ENCODE measurements at places on chromosomes 5 and 9.

DNA sequence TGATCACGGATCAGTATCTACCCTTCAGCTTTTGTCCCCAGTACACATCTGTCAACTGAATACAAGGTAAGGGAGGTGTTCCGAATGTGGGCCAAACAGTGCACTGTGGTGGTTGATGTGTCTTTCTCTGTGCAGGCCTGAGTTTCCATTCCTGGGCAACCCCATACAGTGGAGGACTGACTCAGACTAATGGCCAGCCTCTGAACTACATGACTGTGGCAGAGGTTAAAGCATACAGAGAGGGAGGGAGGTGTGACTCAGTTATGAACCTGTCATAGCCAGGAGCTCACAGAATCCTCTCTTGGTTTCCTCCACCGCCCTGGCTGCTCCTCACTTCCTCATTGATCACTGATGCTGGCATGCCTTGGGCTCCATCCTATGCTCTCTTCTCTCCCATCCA is 136.4 kb upstream of the TAS2R1 start:
- no peak for DNase-seq

DNA sequence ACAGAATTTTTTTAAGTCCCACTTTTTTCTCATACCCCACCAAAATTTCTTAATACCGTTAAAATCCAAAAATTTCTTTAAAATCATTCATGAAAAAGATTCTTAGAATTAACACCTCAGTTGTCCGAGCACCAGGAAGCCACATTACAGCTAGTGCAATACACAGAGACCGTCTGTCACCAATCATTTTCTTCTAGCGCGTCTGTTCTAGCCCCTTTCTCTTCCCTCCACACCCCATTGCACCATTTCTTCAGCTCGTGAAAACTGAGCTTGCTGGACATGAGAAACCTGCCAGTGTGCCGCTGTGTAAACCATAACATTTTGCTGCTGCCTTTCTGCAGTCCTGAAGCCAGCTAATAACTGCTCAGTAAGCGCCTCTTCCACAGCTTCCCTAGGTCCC is 5.0 kb downstream of the SFXN1 start:
- no peak for DNase-seq

GRCh38 chr9:132003319-132003704 is 76.4 kb downstream of the MED27 start:
- DNase-seq = no peak

GRCh38 chr5:172115541-172115982 is 72.5 kb downstream of the STK10 start:
- no peak for DNase-seq

- no peak for DNase-seq
Observed at GRCh38 chr9:134575103-134575900, 66.3 kb upstream of the COL5A1 start.

DNA sequence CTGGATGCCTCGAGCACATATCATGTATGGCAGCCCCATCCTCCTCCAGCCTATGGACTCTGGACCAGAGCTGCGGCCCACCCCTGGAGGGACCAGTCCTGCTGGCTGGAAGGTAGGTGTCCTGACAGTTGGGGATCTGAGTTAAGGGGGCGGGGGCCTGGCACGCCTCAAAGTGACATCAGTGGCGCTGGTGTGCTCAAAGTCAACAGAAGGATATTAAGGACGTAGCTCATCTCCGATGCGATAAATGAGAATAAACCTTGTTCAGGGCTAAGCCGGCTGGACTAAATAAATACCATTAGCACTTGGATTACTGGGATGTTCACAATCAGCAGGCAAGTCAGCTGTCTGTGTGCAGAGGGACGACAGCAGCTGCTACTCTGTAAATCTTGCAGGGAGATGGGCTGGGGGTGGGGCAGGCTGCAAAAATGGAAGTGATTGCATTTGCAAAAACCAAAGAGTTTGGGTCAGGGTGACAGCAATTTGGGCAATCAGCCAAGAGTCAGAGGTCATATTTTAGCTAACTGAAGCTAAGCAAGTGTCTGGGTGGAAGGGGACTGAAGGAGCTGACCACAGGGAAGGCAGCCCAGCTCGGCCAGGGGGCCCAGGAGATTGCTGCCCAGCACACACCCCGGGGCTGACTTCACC is 80.0 kb upstream of the LRRTM2 start:
- DNase-seq = no peak

DNA sequence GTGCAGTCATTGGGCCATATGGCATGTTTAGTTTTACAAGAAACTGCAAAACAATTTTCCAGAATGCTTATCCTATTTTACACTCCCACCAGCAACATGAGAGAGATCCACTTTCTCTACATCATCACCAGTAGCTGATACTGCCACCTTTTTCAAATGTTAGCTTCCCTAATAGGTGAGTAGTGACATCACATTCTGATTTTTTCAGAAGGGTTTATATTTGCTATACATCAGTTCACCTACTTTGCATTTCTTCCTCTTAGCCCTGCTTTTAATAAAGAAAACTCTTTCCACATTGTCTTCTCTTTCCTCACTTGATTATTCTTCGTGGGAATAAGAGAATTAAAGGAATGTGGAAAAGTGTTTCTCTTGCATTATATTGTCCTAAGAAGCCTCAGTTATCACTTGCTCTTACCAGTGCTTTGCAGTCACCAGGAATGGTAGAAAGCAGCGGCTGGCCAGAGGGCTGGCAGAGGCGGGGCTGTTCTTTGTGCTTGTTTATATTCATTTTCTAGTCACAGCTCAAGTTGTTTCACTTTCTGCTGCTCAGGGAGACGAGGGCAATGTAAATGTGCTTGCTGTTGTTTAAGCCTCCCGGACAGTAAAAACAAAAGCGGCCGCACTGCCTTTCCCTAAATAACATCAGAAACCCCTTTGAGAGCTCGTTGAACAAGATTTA is 164.8 kb downstream of the HSD17B3 start:
- no peak for DNase-seq

GRCh38 chr9:130188860-130189481 is 16.8 kb downstream of the NCS1 start:
- no peak for DNase-seq

DNA sequence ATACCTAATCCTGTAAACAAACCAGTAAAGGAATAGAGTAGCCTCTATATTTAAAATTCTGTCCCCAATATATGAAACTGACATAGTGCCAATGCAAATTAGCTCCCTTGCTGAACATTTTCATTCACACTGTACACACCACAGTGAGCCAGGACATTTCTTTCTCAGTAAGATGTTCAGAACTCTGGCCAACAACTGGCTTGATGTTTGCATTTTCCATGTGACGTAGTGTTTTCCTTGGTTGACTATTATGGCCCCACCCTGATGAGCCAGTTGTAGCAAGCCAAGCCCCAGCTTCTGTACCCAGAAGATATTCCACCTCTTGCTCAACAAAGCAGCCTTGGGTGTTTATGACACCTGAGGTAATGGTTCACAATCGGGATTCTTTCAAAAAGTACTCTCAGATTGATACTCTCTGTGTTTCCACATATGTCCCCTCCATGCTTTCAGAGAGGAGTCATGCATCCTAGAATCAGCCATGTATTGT is 17.7 kb upstream of the ANXA1 start:
- no peak for DNase-seq

DNA sequence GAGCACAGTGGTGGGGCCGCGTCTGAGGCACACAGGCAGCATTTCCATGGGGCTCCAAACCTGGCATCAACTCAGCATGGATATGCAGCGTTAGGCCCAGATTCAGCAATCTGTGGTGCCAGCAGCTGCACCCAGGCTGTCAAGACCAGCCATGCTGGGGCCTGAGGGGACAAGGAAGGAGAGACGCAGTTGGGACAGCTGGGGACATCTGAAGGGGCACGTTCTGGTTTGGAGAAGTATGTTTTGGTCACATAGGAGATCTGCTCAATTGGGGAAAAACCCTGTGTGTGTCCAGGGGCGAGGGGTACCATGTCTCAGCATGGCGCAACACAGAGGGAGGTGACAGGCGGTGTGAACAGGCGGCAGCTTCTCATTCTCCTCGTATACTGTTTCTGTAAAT is 66.6 kb upstream of the ECM2 start:
- DNase-seq = no peak

GRCh38 chr5:100755435-100755834 is 147.6 kb downstream of the ST8SIA4 start:
- no peak for DNase-seq

- no peak for DNase-seq
Observed at GRCh38 chr5:149333711-149334443, 11.4 kb upstream of the GRPEL2 start.

DNA sequence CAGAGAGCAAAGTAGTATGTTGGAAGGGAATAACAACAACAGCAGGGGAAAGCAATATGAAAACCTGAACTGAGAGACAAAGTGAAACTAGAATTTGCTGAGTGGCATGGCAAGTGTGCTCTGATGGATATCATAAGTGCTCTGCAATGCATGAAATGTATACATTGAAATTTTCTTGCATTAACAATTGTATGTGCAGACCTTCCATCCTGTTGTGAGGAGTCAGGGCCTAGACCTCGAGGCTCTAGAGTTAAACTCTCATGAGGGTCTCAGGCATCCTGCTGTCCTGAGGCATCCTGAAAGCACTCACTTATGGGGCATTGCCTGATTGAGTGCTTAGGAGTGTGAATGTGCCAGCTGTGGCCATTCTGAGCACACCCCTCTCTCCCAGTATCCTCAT is 1.1 kb downstream of the ECM2 start:
- DNase-seq = no peak

GRCh38 chr5:163338-163620 is 28.0 kb upstream of the LRRC14B start:
- no peak for DNase-seq

GRCh38 chr5:108001222-108001621 is 330.5 kb upstream of the EFNA5 start:
- DNase-seq = no peak

- no peak for DNase-seq
Observed at GRCh38 chr5:158407824-158408195, 548.9 kb upstream of the CLINT1 start.

DNA sequence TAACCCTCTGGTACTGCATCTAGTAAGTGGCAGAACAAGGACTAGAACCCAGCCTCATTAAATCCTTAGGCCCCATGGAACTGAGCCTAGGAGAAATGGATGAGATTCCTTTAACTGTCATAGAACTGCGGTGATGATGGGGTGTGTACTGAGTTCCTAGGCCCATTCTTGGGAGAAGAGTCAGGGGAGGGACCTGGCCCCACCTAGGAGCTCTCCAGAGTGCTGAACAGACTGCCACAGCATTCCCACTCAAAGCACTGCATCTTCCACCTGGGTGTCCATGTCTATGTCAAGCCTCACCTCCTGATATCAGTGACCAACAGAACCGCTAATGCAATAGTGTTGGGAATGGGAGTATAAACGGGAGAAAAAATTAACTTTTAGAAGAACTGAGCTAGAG is 36.6 kb downstream of the TTLL11 start:
- DNase-seq = no peak

DNA sequence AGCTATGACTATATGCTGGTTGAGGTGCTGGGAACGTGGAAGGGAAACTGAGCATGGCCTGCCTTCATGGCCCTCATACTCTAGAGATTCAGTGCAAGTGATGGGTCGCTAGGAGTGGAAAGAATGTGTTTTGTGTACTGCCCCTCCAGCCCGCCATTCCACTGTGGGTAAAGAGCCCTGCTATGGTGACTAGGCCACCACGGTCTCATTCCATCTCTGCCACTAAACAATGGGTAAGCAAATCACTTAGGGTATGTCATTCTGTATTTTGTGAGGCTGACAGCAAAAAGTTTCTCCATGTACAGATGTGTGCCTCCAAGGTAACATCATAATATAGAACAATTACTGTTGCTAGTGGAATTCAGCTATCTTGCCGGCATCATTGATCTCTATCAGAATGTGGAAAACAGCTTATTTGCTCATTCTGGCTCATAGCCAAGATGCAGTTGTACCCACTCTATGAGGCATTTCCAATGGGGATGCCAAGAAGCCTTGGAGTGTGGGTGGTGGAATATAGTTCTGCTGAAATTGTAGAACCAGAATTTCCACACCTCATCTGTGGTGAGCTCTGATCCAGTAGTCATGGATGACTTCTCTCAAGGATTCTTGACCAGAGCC is 12.5 kb downstream of the SMARCA2 start:
- DNase-seq = no peak

GRCh38 chr9:124231095-124231737 is 26.5 kb upstream of the NEK6 start:
- DNase-seq = no peak

- DNase-seq = no peak
Observed at GRCh38 chr5:179874536-179875292, 16.1 kb upstream of the MRNIP start.

DNA sequence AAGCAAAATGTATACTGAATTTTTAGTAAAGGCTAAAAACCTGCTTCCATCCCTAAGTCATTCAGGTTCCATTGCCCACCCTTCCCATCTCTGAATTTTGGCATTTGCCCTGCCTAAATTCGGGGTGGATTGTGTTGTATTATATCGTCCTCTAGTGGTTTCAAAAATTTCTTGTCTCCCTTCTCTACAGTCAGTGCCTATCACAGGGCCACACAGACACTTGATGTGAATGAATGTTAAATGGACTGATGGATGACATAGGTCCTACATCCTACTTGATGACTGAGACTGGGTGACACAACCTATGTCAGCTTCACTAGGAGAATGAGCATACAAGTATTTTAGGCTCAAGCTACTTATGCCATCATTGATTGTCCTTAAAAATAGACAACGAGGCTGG is 45.6 kb upstream of the SLC30A5 start:
- DNase-seq = no peak

DNA sequence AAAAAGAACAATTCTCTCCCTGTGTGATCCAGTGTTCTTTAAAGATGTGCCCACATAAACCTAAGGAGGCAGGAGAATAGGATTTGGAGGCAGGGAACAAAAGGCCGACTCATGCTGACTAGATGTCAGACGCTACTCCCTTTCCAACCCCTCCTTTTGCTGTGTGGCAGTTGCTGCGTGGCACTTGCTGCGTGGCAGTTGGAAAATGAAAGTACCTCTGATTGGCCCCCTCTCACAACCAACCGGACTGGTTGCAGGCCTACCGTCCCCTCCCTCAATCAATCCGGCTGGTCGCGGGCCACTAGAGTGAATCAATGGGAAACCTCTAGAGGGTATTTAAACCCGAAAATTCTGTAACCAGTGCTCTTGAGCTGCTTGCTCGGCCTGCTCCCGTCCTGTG is 551.0 kb downstream of the KIF4B start:
- no peak for DNase-seq

GRCh38 chr9:78782234-78782633 is 485.3 kb downstream of the PSAT1 start:
- no peak for DNase-seq

- DNase-seq = no peak
Observed at GRCh38 chr9:3446313-3446712, 79.5 kb downstream of the RFX3 start.

DNA sequence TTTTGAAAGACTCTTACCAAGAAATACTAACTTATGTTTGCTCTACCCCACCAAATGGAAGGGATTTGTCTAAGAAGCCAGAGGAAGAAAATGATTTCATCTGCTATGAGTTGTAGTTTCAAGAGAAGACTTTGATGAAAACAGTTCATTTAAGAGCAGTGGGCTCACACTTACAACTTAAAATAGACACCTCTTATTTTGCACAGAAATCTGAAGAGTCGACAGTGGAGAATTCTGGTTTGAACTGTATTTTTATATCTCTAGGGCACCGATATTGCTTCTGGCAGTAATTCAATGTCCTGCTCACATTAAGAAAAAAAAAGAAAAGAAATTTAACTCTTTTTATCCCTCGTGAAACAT is 1.9 kb upstream of the DAB2 start:
- DNase-seq = no peak

Measured in effector CD8-positive, alpha-beta T cell (primary cell).